ENCODE measurements at places on chromosomes 7 and 10. TPM values are rescaled to one million over a fixed set of nuclear protein-coding genes. Genes with fewer than 3 reads are reported as not detected.

The SPDYE9 gene
- total RNA-seq = not detected

The SBDS gene
- 106 TPM for total RNA-seq

The ITPRID1 gene
- not detected for total RNA-seq

The GLI3 gene
- 1.0 TPM for total RNA-seq

The CTAGE15 gene
- not detected for total RNA-seq

The PGAM2 gene
- 0.51 TPM for total RNA-seq

The TFR2 gene
- 0.70 TPM for total RNA-seq

The PRSS58 gene
- total RNA-seq = not detected

The FBXO24 gene
- total RNA-seq = not detected

The EPO gene
- total RNA-seq = not detected

The SFRP5 gene
- not detected for total RNA-seq

The HELLS gene
- total RNA-seq = 26.7 TPM

The SPDYE18 gene
- not detected for total RNA-seq

The ALOX5 gene
- total RNA-seq = 0.34 TPM

The MYOZ1 gene
- total RNA-seq = not detected

The ITIH5 gene
- 0.51 TPM for total RNA-seq

The HIP1 gene
- total RNA-seq = 79.1 TPM

The SLC18A3 gene
- not detected for total RNA-seq

The EPDR1 gene
- total RNA-seq = 1.7 TPM

The OPALIN gene
- total RNA-seq = not detected

The CALHM1 gene
- total RNA-seq = not detected

The IDI1 gene
- 59.6 TPM for total RNA-seq

The CYP3A4 gene
- total RNA-seq = not detected

The HYAL4 gene
- not detected for total RNA-seq

The RASSF4 gene
- total RNA-seq = 13.1 TPM

The MBL2 gene
- total RNA-seq = not detected

The SPDYE5 gene
- total RNA-seq = not detected

The POR gene
- 102 TPM for total RNA-seq

The ANKRD2 gene
- total RNA-seq = 1.1 TPM

The SPDYE2 gene
- total RNA-seq = not detected

The SPDYE8 gene
- total RNA-seq = not detected

The HMX3 gene
- total RNA-seq = not detected

The C7orf25 gene
- 8.0 TPM for total RNA-seq

The MRLN gene
- not detected for total RNA-seq

The UCMA gene
- total RNA-seq = not detected

The CDC14C gene
- total RNA-seq = not detected

The MBLAC1 gene
- 2.4 TPM for total RNA-seq

The PALD1 gene
- total RNA-seq = 276 TPM

The CALML3 gene
- not detected for total RNA-seq

The AGAP9 gene
- 2.2 TPM for total RNA-seq

The GPR22 gene
- total RNA-seq = 0.17 TPM

The CLDN3 gene
- total RNA-seq = 1.4 TPM

The ACTR3C gene
- total RNA-seq = 9.5 TPM

The CTAGE6 gene
- 0.68 TPM for total RNA-seq

The AFAP1L2 gene
- 27.7 TPM for total RNA-seq

The PNLIPRP2 gene
- not detected for total RNA-seq

The FRMPD2 gene
- total RNA-seq = 0.28 TPM

The COBL gene
- under 0.01 TPM for total RNA-seq

The NKX2-3 gene
- not detected for total RNA-seq

The SFMBT2 gene
- total RNA-seq = 2.2 TPM

The IL2RA gene
- total RNA-seq = not detected

The SRGN gene
- 622 TPM for total RNA-seq

The LLCFC1 gene
- not detected for total RNA-seq

The GATA3 gene
- 0.05 TPM for total RNA-seq

The MUC12 gene
- total RNA-seq = not detected

The GAD2 gene
- not detected for total RNA-seq

The NPSR1 gene
- total RNA-seq = not detected
